ENCODE measurements at places on chromosomes 4 and X.

- no peak for DNase-seq
Measured at GRCh38 chr4:90621080-90621479, 493.9 kb downstream of the CCSER1 start.

- no peak for DNase-seq
Measured at GRCh38 chrX:48648336-48648751, 35.3 kb upstream of the WAS start.

GRCh38 chr4:10007793-10008608 is 13.3 kb downstream of the SLC2A9 start:
- no peak for DNase-seq

DNA sequence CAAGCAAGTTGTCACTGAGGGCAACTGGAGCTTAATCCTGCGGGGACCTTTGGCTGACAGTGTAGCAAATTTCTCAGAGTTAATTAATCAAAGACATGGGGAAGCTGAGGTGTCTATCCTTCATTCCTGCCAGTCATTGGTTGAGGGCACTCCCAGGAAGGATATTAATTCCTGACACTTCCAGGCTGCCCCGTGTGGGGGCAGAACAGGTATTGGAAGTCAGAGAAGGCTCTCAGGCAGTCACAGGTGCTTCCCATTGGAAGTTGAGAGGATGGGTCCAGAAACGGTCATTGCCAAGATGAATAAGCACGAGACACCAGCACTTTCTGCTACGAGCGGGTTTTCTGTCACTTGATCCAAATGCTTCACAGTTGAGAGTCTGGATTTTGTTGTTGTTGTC is 29.1 kb upstream of the CD38 start:
- DNase-seq, result no peak

DNA sequence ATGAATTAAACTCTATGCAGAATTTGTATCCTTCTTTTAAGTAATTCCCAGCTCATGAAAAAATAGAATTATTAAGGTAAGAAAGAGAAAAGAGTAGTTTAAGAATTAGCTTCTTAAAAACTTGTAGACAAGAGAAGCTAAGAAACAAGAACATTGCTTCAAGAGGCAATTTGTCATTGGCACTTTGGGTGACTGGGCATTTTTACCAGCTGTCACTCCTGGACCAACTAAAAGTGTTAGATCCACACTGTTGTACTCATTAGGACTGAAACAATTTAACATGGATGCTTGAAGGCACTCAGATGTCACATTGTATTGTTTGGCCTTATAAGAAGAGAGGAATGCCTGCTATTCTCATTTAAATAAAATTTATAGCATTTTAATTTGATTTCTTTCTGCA is 7.4 kb downstream of the COL25A1 start:
- no peak for DNase-seq

DNA sequence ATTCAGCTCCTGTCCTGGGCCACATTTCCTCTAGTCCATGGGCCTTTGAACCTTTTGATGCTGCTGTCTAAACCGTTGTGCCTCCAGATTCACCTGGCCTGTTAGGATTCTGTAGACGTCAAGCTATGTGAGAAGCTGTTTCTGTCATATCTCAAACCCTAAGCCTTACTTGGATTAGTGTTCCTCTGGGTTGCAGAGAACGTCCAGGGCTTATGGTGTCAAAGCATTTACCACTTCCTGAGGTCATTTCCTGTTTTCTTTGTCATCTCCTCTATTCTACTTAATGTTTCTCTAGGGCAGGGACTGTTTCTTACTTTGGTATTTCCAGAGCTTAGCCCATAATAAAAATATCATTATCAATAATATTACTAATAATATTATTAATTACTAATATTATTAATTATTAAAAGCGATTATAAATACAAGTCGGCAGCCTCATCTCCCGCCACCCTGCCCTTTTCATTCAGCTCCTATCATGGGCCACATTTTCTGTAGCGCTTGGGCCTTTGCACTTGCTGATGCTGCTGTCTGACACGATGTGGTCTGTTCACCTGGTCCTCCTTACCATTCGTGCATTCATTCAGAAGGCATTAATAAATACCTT is 19.1 kb downstream of the PRIMPOL start:
- no peak for DNase-seq

All from caudate nucleus (tissue), 63 donors.